ENCODE measurements at places on chromosomes 16 and 17.

DNA sequence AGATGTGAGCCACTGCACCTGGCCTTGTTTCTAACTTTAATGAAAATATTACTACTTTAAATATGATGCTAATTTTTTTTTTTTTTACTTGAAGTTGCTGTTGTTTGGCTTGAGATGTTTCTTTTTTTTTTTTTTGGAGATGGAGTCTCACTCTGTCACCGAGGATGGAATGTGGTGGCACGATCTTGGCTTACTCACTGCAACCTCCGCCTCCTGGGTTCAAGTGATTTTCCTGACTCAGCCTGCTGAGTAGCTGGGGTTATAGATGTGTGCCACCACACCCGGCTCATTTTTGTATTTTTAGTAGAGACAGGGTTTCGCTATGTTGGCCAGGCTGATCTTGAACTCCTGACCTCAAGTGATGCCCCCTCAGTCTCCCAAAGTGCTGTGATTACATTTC lies 23.6 kb downstream of the IGSF6 start:
- no peak for DNase-seq

GRCh38 chr17:75269844-75270217 lies 1.2 kb downstream of the MIF4GD start:
- no peak for DNase-seq

DNA sequence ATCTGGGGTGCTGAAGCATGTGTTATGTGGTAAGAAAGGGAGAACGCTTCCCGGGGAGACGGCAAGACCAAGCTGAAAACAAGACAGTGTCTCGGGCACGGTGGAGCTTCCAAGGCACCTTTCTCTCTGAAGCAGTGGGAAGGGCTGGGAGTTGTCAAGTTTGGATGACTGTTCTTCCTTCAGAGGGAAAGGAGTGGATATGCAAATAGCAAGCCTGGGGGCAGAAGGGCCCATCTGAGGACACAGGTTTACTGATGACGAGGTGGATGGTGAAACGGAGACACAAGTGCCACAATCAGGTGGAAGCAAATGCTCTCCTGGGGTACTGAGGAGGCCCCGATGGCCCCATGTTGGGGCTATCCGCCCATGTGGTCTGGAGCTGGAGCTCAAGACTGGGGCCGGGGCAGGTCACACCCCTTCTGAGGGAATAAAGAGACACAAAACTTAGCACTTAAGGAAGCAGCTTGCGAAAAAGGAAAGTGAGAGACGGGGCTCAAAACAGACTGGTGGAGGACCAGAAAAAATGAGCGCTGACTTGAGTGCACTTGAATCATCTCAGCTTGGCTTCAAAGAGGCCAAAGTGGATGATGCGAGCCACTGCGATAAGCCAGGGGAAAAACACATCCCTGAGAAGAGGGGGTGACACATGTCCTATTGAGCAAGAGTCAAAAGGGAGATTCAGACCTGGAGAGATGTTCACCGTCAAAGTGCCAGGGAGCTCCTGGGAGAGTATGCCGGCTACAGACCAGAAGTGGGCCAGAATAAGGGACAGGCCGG lies 34.8 kb upstream of the MTSS2 start:
- no peak for DNase-seq

GRCh38 chr16:80023865-80024264 lies 423.3 kb upstream of the MAF start:
- DNase-seq = no peak

DNA sequence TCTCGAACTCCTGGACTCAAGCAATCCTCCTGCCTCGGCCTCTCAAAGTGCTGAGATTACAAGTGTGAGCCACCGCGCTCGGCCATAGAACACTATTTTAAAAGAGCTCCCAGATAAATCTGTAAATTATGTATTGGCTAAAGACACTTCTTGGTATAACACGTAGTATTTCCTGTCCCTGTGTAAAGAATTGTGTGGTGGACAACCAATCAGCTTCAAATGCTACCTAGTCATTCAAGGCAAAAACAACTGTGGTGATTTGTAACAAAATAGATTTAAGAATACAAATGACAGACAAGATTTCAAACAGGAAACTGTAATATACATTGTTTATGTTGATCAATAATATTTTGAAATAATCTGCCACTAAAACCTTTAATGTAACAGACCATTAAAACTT lies 14.6 kb downstream of the CRLF3 start:
- DNase-seq = no peak

GRCh38 chr17:33118391-33119075 lies 126.9 kb downstream of the SPACA3 start:
- no peak for DNase-seq

GRCh38 chr17:5809580-5810188 lies 225.4 kb upstream of the NLRP1 start:
- no peak for DNase-seq

Measured in stimulated activated CD8-positive, alpha-beta memory T cell treated with anti-CD3 and anti-CD28 coated beads, Interleukin-4, amount 100 ng/mL, for 1 hour (primary cell).